Fibroblast of skin of left quadriceps (primary cell): ENCODE measurements at places on chromosomes 6 and 20.

- DNase-seq = no peak
These were observed 54.4 kb upstream of the SIRPG start for GRCh38 chr20:1711826-1712601.

- no peak for DNase-seq
These were observed 36.2 kb downstream of the THEMIS start for GRCh38 chr6:127864701-127865100.

DNA sequence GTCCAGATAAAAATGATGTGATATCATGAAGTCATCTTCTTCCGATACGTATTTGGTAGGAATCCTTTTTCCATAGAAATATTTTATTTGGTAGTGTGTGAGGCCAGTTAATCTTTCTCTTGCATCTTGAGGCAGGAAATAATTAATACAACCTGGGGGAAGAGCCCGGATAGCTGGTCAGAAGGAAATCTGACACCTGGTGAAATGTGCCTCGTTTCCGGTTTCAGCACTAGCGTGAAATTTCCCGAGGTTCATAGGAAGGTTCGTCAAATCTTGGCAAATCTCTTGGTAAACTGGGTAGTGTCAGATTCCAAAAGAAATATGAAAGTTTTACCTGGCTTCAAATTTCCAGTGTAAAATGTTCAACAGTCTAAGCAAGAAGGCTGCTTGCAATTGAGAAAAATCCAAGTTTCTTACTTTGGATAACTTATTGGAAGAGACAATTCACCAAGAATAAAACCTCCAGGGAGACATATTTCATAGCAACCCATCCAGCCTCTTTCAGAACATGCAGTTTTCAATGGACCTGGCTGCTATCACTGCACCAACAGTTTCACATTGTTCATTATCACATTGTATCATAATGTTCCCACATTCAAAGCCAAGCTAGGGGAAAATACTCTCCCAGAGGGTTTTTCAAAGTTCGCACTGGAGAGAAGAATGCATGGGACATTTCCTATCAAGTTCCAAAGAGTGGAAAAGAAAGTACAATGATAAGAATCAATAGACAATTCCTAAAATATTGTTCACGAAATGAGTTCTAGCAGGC lies 454.5 kb upstream of the CITED2 start:
- no peak for DNase-seq

GRCh38 chr6:6878887-6879585 lies 228.7 kb upstream of the RREB1 start:
- DNase-seq = no peak

DNA sequence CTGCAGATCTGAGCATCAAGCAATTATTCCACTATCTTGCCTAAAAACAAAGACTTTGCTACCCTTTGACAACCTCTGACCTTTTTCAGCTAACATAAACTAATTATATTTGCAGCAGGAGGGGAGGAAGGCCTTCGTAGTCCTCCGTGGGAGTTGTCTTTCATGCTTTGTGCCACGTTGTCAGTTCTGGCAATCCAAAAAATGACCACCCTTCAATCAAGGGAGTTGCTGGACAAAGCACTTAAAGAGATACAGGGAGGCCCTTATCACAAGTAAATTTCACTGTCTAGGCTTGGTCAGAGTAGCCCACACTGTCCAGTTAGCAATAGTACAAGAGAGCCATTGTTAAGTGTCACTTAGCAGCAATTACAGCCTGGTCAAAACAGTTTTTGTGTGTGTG lies 578.9 kb downstream of the HAO1 start:
- DNase-seq = no peak

GRCh38 chr20:51966296-51966971 lies 164.1 kb upstream of the SALL4 start:
- DNase-seq = no peak

- no peak for DNase-seq
These were observed 25.5 kb upstream of the DCBLD1 start for GRCh38 chr6:117456998-117457397.

GRCh38 chr6:41730531-41731436 lies 4.6 kb downstream of the TFEB start:
- DNase-seq = no peak

GRCh38 chr6:130076512-130076911 lies 58.1 kb downstream of the L3MBTL3 start:
- no peak for DNase-seq

DNA sequence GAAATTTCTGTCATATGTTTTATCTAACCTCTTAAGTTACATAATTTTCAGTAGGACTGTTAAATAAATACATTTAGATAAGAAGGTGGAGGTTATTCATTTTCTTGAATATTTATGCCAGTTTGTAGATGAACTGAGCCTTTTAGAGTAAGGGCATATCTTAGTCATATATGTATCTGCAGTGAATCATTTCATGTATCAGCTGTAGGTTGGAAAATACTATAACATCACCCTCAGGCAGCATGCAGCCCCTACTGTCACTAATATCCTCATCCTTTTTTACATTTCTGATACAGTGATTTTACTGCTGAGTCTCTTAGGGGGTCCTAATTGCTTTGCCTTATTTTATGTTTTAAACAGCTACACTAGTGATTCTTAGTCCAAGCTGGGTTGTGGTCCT lies 19.5 kb upstream of the SUMO4 start:
- no peak for DNase-seq

DNA sequence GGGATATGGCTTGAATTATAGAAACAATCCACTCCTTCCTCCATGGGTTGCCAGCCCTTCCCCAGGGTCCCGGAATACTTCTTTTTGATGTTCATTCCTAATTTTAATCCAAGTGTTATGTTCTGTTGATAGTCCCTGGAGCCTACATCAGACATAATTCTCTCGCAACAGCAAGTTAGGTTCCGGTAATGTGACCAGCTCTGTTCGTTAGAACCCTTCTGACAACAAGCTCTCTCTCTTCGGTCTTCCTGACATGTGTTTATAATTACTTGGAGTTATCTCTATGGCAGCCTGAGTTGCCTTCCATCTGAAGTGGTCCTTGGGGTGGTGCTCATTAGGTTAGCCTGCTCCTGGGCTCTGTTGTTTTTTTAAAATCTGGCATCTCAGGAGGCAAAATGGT lies 506.9 kb upstream of the JARID2 start:
- no peak for DNase-seq

- no peak for DNase-seq
These were observed 34.8 kb downstream of the SLC35D3 start for GRCh38 chr6:136956590-136957544.

DNA sequence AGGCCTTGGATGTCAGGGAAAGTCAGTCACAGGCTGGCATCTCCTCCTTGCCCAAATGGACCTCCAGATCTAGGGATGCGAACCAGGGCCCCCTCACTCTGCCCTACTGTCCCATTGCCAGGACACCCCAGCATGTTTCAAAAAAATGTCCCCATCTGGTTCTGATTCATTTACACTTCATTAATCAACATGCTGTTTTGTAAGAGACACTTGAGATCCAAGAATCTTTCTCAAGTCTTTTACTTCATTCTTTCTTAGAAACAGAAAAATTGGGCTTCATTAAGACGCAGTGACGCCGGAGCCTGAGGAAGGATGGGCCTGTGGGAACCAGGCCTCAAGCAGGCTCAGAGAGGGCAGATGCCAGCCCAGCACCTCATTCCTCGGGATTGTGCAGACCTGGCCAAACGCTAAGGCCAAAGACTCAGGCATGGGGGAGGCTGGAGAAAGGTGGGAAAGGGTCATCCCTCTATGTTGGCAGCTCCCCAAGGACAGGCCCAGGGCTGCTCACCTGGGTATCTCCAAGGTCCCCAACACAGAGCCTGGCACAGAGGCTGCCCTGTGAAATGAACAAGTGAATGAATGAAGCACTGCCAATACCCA lies 3.8 kb downstream of the RSPO4 start:
- DNase-seq = no peak

DNA sequence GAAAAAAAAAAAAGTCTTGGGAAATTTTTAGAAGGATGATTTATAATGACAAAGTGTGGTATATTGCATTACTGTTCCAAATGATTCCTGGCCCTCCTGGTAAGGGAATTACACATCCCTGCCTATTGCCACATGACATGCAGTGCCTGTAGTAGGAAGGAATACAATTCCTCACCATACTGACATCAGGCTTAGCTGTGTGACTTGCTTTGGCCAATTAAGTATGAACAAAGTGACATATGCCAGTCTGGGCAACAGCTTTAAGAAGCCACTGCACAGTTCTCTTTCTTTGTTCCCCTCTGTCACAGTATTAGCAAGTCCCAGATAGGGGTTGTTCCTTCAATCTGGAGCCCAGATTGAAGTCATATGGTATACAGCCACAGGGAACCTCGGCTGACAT lies 100.5 kb downstream of the KIF13A start:
- no peak for DNase-seq

- no peak for DNase-seq
These were observed 34.0 kb upstream of the SEC63 start for GRCh38 chr6:107991772-107992550.

- peak; percentile 26 for DNase-seq
These were observed 169.9 kb downstream of the QRSL1 start for GRCh38 chr6:106799031-106799894.

- peak; percentile 92 for DNase-seq
These were observed 39.9 kb downstream of the RPRD1B start for GRCh38 chr20:38073307-38074071.

GRCh38 chr20:46088409-46089166 lies 1.2 kb downstream of the NCOA5 start:
- no peak for DNase-seq

DNA sequence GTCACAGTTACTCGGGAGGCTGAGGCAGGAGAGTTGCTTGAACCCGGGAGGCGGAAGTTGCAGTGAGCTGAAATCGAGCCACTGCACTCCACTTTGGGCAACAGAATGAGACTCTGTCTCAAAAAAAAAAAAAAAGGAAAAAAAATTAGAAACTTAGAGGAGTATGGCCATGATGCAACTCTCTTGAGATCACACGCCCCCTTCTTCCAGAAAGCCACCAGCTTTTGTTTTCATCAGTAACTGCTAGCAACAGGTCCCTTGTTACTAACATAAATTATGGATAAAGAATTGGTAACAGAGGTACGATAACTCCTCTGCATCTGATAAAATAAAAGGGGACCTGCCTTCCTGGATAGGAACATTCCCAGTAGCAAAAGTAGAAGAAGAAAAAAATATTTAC lies 308.2 kb downstream of the CD83 start:
- no peak for DNase-seq

DNA sequence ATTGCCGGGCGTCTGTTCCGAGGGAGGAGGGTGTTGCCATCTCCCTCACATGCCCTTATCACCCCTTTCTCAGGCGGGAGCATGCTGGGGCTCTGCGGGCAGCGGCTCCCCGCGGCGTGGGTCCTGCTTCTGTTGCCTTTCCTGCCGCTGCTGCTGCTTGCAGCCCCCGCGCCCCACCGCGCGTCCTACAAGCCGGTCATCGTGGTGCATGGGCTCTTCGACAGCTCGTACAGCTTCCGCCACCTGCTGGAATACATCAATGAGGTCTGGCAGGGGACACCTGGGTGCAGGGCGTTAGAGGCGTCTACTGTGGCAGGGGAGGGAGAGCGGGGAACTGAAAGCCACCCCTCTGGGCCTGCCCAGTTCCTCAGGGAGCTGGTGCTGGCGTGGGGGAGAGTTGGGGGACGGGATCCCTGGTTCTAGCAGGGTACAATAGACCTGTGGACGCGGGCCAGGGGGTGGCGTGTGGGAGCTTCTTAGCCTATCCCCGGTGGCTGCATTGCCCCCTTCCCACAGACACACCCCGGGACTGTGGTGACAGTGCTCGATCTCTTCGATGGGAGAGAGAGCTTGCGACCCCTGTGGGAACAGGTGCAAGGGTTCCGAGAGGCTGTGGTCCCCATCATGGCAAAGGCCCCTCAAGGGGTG lies 697 bp downstream of the PPT2 start:
- DNase-seq = no peak

GRCh38 chr20:35888657-35889056 lies 65.6 kb downstream of the SCAND1 start:
- no peak for DNase-seq

- DNase-seq = no peak
These were observed 331.4 kb upstream of the QKI start for GRCh38 chr6:163083141-163083540.

- no peak for DNase-seq
These were observed 45.4 kb downstream of the PANK2 start for GRCh38 chr20:3934624-3935023.

DNA sequence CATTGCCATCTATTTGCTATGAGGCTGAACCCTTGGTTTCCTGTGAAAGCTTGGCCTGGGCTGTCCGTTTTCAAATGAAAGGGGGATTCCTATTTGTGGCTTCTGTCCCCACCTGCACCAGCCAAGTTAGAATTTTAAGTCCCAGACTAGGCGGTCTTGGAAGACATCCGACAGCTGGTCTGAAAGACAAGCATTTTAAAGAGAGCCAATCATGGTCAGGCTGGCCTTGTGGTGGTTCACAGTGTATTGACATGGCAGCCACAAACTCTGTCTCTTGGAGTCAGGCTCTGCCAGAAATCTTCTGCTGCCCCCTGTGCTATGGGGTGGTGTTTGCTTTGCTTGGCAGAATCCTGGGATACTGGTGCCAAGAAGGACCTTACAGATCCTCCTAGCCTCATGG lies 319.2 kb upstream of the MOCS1 start:
- no peak for DNase-seq

DNA sequence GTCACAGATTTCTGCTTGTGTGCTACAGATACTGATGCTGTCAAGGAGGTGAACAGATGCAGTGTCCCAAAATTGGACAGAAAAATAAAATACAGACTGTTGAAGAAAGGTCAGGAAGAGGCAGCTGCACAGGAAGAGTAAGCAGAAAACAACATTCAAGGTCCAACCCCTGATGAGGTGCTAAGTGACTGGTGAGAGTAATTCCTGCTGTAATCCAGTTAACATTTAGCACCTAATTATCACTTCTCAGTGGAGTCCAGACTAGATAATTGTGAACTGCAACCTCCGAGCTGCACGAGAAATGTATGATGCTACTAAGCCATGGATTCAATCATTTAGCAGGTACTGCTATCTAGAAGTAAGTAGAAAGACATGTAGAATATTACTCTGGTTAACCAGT lies 36.3 kb upstream of the NRSN1 start:
- no peak for DNase-seq
